ENCODE measurements at places on chromosomes 2 and 18.

- no peak for DNase-seq
These were observed 1189.4 kb downstream of the DSC3 start for GRCh38 chr18:29853126-29853525.

- no peak for DNase-seq
These were observed 18.6 kb upstream of the VPS4B start for GRCh38 chr18:63440881-63441280.

- DNase-seq, result no peak
These were observed 394.3 kb upstream of the ETAA1 start for GRCh38 chr2:67002618-67003371.

GRCh38 chr2:118806797-118807667 lies 40.4 kb downstream of the EN1 start:
- no peak for DNase-seq

- DNase-seq, result no peak
These were observed 208.0 kb downstream of the GBX2 start for GRCh38 chr2:235960011-235960715.

GRCh38 chr2:79910643-79911042 lies 393.9 kb downstream of the LRRTM1 start:
- no peak for DNase-seq

- DNase-seq, result peak; percentile 55
These were observed 18.2 kb downstream of the FBLN7 start for GRCh38 chr2:112156152-112156986.

GRCh38 chr2:163200741-163201140 lies 362.2 kb upstream of the KCNH7 start:
- DNase-seq, result no peak

DNA sequence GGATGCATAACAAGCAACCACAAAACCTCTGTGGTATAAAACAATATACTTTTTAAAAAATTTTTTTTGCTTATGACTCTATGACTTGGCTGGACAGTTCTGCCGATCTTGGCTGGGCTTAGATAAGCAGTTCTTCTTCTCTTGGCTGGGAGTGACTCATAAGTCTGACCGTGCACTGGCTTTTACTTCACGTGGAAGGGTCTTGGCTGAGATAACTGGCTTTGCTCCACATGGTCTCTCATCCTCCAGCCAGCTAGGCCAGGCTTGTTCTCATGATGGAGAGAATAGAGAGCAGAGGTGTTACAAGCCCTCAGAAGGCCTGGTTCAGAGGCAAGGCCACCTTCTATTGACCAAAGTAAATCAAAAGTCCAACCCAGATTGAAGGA lies 178.9 kb upstream of the SERPINE2 start:
- DNase-seq, result no peak

- DNase-seq, result no peak
These were observed 259.9 kb downstream of the NDUFA10 start for GRCh38 chr2:239765076-239765845.

GRCh38 chr2:11405599-11406266 lies 60.2 kb downstream of the E2F6 start:
- DNase-seq, result no peak

DNA sequence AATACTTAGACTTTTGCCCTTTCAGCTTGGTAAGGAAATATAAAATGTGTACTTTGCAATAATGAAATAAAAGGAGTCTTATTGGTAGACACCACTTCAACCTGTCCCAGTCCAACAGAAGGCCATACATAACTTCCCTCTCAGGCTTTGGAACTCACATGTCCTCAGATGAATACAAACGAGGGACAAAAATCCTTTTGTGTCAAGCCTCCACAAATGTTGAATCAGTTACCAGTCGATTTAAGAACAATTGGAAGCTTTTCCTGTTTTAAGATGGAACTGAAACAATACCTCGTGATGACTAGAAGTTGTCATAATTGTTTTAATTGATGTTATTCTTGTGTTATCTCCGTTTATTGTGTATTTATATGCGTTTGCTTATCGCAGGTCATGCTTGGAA lies 385.1 kb upstream of the POU3F3 start:
- DNase-seq, result no peak
